ENCODE measurements at places on chromosomes 3 and 15.

DNA sequence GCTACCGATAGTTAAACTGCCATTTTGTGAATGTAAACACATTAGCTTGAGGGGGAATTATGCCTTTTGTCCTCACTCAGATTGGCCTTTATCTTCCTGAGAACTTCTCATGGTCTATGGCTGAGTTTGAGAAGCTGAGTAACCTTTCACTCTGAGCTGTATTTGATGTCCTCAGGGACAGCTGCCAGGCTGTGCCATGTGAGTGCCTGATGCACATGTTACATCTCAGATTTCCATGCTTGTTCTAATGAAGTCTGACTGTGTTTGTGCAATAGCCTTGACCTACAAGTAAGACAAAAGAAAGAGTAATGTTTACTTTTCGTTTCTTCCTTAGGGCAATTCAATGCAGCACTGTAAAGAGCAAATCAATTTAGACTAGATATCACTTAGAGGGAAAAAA, 44.1 kb upstream of the ARL6 start:
- DNase-seq, result no peak

- DNase-seq, result no peak
These were observed 21.5 kb downstream of the DRD3 start for GRCh38 chr3:114157321-114157720.

DNA sequence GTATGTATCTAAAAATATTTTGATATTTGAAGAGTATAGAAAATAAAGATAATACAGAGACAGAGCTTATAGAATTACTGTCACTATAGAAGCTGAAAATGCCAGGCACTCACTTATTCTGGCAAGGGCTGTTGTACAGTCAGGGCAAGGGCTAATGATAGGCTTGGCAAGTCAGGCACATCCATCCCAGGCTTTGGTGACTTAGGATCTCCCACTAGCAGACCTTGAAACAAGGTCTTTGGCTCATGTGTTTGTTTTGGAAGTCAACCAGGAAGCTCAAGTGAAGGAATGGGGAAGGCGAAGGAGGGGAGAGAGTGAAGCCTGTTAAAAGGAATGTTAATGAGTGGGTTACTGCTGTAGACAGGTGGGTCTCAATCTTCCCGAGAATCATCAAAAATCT, 199.1 kb upstream of the SUCLG2 start:
- no peak for DNase-seq

GRCh38 chr3:48387634-48388033, 15.6 kb downstream of the FBXW12 start:
- no peak for DNase-seq

DNA sequence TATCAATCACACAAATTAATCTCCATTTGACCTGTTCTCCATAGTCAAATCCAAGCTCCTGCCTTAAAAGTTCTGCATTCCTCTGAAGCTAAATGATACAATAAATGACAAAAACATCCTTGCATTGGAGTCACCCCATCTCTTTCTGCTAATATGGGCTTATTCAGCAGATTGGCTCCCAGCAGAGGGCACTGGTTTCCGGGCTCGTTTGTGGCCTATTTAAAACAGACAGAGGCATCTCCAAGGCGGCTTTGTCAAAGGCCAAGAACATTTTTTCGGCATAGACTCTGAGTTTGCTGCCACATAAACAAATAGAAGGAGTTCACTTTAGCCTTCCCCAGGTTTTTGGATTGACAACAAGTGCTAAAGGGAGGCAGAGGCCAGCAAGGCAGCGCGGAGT, 204.4 kb upstream of the RASGRP1 start:
- no peak for DNase-seq

All from stimulated activated CD4-positive, alpha-beta T cell treated with anti-CD3 and anti-CD28 coated beads, Interleukin-12 subunit alpha, Interleukin-12 subunit beta, amount 100 ng/mL, for 48 hours (primary cell).